ENCODE measurements at places on chromosomes 16 and 17.

DNA sequence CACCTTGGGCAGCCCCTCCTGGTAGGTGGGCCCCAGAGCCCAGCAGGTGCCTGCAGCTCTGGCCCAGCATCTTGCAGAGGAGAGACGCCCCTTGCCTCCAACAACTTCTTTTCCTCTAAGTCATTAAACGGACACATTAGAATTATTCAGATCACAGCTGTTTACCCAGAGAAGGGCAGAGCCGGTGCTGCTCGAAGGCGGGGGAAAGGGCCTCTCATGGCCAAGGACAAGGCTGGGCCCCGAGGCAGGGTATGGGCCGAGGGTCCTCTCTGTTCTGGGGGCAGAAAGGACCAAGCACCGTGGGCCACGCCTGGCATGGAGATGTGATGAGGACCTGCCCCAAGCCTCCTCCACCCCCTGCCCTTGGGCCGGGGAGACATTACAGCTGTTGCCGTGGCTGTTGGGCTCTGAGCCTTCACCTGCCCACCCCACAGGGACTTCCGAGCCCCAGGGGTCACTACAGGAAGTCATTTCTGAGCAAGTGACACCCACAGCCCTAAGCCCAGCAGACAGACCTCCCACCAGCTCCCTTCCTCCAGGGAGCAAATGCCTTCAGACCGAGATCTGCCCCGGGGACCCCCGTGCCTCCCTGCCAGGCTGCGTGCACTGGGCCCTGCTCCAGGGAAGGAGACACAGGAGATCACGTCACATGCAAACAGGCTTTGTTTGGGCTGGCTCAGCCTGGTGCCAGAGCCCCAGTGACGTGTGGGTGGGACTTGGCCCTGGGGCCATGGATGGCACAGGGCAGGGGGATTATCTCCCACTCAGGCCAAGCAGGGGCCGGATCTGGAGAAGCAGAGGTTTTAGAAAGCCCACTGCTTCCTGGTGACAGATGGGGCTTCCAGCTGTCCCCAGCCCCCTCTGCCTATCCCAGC is 699 bp upstream of the PVALEF start:
- no peak for DNase-seq

DNA sequence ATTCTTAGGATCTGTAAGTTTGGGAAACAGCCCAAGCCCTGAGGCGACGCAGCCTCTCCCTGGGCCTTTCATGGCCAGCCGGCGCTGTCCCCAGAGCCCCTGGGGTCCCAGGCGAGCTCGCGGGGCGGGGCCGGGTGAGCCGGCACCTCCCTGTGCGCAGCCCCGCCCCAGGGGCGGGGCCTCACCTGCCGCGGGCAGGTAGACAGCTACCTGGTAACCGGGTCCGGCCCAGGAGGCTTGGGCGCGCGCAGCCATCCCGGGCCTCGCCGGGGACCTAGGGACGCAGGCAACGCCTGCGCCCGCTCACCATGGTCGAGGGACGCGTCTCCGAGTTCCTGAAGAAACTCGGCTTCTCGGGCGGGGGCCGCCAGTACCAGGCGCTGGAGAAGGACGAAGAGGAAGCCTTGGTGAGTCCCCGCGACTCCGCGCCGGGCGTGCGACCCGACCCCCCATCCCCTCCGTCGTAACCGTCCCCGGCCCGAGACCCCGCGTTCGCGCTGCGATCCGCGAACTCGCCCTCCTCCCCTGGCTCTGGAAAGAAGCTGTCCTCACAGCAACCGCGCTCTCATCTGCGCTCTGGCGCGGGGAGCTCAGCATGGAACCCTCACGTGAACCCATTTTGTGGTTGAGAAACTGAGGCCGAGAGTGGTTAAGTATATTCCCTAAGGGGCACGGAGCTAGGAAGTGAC is at the start of gene ATP2C2:
Gene ATP2C2 (plus strand): TSS at position 231 of the 689 bp plus-strand sequence. CDS start 78 bp downstream, at position 309.
- DNase-seq = no peak

DNA sequence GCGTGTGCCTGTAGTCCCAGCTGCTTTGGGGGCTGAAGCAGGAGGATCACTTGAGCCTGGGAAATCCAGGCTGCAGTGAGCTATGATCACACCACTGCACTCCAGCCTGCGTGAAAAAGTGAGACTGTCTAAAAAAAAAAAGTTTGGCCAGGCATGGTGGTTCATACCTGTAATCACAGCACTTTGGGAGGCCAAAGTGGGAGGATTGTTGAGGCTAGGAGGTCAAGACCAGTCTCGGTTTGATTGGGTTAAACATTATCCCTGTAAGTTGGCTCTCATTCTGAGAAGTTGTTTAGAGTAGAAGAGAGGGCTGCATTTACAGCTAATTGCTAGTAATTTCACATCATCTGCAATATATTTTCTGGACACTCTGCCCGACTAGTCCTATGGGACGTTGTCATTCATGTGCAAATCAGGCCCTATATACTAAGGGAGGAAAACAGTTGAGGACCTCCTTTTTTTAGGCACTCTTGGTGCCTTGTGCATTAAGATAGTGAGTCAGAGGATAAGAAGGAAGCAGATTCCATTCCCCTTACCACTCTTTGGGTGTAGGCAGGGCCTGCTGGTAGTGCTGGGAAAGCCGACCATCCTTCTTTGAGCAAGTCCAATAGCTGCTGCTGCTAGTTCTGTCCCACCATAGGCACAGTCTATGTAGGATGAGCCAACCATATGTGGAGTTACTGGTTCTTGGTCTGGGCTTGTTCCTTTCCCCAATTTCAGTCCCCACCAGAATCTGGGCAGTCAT is 18.7 kb downstream of the HMOX2 start:
- peak; percentile 78 for DNase-seq

- DNase-seq = no peak
Measured at GRCh38 chr17:27968206-27968732, 74.2 kb upstream of the NLK start.

DNA sequence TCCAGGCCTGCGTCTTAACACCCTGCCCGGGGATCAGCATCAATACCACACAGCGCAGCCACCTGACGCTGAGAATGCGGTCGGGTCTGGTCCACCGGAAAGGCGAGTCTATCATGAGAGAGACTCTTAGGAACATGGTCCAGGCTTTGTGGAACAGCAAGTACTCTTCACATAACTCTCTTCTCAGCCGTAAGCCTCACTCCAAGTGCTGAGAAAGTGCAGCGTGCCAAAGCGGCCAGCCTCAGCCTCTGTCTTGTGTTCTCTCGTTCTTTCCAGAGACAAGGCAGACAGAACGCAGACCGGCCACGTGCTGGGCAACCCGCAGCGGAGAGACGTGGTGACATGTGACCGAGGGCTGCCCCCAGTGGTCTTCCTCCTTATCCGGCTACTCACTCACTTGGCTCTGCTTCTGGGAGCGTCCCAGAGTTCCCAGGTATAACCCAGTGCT is 34.4 kb upstream of the ENDOV start:
- DNase-seq = no peak

Measured in HFFc6 (cell line).